ENCODE measurements at places on chromosomes 7 and 10.

GRCh38 chr10:101227429-101228152 is 1.7 kb downstream of the LBX1 start:
- DNase-seq = no peak

DNA sequence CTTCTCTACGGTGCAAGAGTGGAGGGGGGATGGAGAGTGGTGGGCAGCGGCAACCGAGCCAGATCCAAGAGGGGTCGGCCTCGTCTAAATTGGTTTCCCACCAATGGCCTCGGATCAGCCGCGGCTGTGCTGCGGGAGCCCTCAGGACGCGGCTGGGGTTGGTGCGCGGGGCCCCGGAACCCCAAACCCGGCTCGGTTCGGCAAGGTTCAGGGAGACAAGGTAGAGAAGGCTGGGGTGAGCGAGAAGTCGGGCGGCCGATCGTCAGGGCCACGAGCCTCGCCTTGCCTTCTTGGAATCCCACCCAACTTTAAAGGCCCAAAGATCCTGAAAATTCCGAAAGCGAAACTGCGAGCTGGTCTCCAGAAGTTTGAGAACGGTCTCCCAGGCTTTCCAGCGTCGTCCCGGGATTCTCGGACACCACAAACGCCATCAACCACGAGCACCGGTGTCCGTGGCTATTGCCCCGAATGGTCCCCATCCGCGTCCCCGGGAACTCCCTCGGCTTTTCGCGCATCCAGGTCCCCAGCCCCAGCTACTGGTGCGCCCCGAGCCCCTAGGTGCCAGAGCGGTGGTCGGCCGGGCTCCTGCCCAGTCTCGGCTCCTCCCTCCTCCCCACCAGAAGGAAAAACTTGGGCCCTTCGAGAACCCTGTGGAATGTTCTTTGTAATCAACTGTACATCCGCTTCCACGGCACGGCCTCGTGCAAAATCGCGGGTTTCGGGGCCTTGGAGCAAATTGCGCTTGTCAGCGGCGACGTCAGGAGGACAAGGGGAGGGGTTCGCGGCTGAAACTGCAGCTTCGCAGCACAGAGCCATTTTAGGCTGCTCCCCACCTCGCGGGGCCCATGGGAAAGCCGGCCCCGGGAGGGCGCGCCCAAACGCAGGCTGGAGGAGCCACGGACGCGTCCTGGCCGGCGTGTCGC is 3.2 kb downstream of the SFMBT2 start:
- DNase-seq = no peak

GRCh38 chr7:77753173-77753572 is 45.1 kb downstream of the TMEM60 start:
- DNase-seq = no peak

DNA sequence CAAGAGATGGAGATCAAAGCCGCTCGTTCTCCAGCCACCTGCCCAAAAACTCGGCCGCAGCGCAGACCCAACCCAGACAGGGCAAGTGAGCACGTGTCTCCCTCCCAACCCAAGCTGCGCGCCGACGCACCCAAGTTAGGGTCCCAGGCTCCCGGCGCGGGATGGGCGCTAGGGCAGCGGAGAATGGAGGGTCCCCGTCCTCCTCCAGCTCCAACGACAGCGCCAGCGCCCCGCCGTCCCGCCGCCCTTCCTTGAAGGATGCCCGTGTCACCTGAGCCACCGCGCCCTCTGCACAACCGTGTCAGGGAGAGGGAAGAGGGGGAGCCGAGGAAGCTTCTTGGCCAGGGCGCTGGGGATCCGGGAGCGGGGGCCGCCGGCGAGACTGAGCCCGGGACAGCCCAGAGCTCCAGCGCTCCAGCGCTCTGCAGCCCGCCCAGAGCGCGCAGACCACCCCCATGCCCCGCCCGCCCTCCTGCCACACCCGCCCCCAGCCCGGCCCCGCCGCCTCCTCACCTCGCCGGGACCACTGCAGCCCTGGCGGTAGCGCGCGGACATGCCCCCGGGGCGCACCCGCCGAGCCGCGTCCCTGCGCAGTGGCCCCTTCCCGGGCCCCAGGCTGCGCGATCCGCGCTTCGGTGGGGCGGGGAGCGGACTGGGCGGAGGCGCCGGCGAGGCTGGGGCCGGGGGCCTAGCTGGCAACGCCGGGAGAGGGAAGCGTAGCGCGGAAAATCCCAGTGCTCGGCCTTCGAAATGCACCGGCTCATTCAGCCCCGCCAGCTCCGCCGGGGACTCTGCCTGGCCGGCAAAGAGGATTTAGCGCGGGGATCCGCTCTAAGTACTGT is at the start of gene SLC16A12:
Gene SLC16A12 (minus strand): TSS at position 424 of the 842 bp plus-strand sequence. CDS start 73,016 bp downstream, outside the sequence.
- no peak for DNase-seq

- DNase-seq = no peak
These were observed 55.9 kb downstream of the LRRC18 start for GRCh38 chr10:48883701-48884100.

DNA sequence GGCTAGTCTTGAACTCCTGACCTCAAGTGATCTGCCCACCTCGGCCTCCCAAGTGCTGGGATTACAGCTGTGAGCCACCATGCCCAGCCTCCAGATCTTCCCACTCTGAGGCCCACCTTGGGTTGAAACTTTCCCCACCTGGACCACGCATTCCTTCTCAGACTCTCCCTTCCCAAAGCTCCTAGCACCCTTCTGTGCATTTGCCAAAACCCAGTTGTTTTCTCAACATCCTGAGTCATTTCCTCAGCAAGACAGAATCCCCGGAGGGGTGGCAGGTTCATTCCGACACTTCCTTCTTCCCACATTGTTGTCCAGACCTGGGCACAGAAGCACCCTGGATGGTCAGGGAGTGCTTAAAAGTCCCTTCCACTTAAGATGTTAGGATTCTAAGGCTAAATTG is 28.9 kb downstream of the BAG3 start:
- no peak for DNase-seq

DNA sequence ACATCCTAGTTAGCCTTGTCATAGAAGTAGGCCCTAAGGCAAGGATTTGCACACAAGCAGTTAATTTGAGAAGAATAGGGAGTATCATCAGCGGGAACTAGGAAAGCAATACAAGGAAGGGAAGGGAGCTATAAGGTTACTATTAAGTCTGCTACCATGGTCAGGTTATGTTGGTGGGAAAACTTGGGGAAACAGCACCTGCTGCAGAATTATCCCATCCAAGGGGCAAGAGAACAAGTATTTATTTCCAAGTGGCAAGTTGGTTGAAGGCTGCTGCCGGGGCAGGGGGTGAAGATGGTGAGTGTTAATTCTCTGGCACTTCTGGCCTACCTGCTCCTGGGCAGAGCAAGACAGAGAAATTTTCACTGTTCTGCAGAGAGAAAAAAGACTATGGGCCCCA is 55.0 kb downstream of the CAV1 start:
- no peak for DNase-seq

GRCh38 chr10:7003831-7004395 is 406.9 kb downstream of the SFMBT2 start:
- DNase-seq = no peak

GRCh38 chr7:24595671-24596418 is 22.6 kb downstream of the PALS2 start:
- no peak for DNase-seq

DNA sequence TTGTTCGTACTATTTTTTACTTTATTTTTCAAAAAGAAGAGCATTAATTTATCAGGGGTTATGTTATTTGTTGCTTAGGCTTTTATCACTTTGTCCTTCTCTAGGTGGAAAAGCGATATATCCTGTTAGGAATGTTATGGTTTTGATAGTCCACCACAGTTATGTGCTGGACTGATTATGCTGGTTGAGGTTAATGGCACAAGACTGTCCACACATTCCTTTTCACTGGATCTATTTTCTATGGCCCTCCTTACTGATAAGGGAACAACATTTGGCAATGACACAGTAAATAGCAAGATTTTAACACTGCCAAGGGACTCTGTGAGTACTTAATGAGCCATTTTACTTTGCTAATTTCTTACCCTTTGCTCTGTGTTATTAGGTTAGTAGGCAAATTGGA is 1212.3 kb downstream of the NXPH1 start:
- no peak for DNase-seq

GRCh38 chr10:101487399-101487798 is 100.7 kb downstream of the POLL start:
- no peak for DNase-seq

DNA sequence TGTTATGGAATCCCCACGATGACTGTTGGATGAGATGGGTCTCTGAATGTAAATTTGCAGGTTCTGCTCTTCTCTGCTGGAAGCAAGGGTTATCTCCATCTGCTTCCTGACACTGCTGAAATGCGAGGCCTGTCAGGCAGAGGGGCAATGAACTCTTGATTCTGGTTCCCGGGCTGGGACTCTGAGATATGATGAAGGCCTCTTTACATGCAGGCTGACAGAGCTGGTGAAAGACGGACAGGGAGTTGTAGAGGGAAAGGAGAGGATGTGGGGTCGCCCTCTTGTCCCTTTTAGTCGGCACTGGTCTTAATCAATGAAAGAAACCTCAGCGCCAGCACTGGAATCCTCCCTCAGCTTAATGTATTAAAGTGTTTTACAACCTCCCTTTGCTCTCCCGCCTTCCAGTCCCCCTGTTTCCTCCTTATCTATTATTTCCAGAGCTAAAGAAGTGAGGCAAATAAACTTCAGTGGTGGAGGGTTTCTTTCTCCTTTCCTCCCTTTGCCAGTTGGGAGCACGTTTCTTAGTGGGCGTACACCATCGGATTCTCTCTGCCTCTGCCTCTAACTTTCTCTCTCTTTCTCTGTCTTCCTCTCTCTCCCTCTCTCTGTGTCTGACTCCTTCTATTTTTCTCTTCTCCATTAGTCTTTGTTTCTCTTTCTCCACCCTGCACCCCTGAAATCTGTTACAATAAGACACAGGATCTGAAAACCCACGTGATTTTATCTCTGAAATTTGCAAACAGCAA is 145.6 kb downstream of the BAMBI start:
- DNase-seq = no peak

GRCh38 chr7:108314049-108314448 is 142.2 kb downstream of the NRCAM start:
- DNase-seq = no peak

GRCh38 chr10:109915566-109915965 is 7.7 kb downstream of the XPNPEP1 start:
- DNase-seq = no peak

GRCh38 chr10:110919971-110920881 is 822 bp downstream of the SHOC2 start:
- no peak for DNase-seq

DNA sequence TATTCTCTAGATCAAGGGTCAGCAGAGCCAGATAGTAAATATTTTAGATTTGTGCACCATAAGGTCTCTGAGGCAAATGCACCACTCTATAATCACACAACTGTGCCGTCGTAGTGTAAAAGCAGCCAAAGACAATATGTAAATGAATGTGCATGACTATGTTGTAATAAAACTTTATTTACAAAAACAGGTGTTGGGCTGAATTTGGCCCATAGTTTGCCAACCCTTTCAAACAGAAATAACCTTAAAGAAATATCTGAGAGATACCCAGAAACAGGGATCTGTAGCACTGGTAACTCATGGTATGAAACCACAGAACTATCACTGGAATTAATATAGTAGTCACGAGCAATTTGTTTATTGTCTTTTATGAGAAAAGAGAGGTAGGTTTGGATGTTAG is 86.0 kb downstream of the ARID5B start:
- DNase-seq = no peak

DNA sequence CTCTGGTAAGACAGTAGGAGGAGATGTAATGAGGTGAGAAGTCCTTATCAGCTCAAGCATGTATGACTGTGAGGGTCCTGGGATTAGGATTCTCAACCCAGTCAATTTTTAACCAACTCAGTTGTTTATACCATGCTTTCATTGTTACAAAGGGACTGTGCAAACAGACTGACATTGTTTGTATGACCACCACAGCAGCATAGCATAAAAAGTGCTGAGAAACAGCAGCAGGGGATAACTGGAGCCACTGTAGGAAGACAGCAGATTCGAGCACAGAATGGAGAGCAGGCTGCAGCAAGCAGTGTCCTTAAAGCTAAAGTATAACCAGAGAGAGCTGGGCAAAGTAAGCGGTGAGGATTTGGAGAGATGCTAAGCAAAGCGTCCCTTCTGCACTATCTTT is 829.5 kb downstream of the REEP3 start:
- no peak for DNase-seq

DNA sequence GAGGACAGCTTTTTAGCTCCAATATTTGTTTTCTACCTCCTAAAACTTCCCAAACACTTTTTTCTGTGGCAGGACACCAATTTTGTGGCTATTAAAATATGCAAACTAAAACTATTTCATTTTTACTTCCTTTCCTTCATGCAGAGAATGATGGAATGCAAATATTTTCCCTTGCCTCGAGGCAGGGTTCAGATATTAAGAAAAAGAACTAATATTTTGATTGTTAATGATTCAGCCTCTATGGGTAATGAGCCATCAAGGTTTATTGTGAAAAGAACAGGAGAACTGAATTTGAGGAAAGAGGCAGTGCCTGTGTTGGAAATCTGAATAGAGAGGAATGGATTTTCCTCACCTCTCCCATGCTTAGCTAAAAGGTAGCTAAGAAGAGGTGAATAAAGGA is 43.1 kb upstream of the CASD1 start:
- DNase-seq = no peak

Measured in NCI-H1436 treated with DMSO at 0.1 percent for 48 hours (cell line).